ENCODE measurements at places on chromosomes 3 and 15.

DNA sequence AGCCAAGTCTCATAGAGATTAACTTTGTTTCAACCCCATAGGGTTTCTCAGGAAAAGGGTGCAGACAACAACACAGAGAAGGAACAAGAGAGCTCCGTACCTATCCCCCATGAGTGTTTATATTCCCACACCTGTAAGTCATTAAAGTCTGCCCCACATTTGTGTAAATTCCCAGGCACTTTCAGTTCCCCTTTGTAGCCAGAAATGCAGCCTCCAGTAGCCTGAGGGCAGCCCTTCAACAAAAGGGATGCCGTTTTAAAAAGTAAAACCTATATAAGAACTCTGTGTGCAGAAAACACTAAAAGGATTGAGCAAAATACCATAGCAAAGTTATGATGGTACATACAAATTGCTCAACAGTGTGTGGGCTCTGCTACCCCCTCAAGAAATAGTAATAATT lies 59.7 kb upstream of the TMEM108 start:
- DNase-seq = no peak

DNA sequence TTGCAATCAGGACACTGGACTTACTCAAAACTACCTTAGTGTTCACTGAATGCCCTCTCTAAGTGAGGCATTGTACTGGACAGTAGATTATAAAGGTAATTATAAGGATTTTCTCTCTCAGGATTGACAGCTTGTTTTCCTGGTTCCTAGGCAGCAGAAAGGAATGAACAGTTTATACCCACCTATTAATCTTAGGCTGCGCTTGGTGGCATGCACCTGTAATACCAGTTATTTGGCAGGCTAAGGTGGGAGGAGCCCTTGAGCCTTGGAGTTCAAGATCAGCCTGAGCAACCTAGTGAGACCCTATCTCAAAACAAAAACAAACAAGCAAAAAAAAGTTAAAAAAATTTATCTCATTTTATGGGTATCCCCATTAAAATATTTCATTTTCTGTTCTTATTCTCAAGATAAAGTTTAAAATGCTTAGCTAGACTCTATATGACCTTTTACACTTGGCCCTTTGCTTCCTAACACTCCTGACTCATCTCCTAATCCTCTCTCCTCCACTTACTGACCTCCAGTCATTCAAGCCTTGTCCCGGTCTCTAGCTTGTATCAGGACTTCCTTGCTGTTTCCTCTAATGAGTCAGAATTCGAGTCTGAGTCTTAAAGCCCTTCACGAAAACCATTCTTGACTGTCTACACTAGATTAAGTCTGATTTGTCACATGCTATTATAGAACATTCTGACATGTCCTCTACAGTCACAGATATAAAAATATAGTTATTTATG lies 348.6 kb downstream of the NLGN1 start:
- no peak for DNase-seq

GRCh38 chr15:57761562-57761961 lies 55.0 kb downstream of the POLR2M start:
- DNase-seq = no peak

GRCh38 chr3:66480666-66481065 lies 20.2 kb downstream of the LRIG1 start:
- DNase-seq = no peak

- DNase-seq = no peak
Observed at GRCh38 chr15:31060429-31061140, 40.9 kb downstream of the TRPM1 start.

All from NCI-H345 (cell line).